ENCODE measurements at places on chromosomes 5 and 9.
A peak's percentile ranks its signal among the peaks of the same experiment; 100 is the strongest.

DNA sequence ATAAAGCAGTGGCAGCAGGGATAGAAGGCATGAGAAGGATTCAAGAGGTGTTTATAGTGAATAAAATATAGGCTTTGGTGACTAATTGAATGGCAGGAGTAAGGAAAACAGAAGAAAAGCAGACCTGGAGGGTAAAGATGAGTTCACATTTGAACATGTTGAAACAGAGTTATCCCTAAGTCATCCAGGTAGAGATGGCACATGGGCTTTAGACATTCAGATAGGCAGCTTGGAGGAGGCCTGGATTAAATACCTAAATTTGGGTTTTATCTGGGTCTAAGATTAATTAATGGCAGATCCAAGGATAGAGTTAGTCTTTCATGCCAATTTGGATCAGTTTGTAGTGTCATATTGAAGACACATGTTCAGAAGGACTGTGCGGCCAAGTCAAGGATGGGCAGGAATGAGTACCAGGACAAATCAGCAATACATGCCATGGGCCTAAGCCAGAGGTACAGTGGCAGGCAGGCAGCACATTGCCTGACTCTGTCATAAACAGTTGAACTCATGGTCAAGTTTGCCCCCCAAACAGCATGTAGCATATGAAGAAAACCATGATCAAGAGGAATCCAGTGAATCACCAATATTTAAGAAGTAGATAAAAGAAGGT is 115.5 kb upstream of the SLC12A2 start:
- no peak for DNase-seq

GRCh38 chr9:35367451-35367850 is 122.5 kb upstream of the RUSC2 start:
- DNase-seq: no peak

GRCh38 chr9:112076814-112077213 is 98.3 kb downstream of the SUSD1 start:
- no peak for DNase-seq

- peak; percentile 74 for DNase-seq
Observed at GRCh38 chr5:157222506-157223230, 42.0 kb downstream of the ITK start.

DNA sequence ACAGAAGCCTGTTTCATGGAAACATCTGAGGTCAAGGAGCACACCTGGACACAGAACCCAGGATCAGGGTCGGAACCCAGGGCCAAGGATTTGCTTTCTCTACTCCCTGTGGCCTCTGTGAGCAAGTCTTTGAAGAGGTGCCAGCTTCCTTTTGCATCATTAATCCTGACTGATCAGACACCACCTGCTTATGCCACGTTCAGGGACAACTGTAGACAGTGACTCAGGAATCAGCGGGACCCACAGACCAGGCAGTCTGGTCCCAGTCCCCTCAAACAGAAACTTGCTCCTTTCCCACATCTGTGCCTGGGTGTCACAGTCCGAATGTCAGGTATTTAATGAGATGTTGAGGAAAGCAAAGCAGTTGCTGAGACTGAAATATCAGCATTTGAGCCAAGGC is 154.8 kb downstream of the SGCD start:
- DNase-seq: no peak

DNA sequence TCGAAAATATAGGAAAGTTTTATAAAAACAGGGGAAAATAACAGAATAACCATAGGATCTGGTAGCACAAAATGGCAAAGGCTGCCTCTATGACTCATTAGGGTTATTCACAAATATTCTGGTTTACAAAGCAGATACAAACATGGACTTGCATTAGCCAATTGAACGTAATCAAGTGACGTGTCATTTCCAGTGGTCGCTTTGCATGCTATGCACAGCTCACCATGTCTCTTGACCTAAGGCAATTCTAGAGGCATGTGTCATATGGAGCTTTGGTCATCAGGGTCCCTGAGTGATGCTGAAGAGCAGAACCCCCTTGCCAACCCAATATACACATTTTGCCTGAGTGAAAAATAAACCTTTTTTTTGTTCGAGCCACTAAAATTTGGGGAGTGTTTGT is 158.8 kb downstream of the TMEM161B start:
- no peak for DNase-seq

DNA sequence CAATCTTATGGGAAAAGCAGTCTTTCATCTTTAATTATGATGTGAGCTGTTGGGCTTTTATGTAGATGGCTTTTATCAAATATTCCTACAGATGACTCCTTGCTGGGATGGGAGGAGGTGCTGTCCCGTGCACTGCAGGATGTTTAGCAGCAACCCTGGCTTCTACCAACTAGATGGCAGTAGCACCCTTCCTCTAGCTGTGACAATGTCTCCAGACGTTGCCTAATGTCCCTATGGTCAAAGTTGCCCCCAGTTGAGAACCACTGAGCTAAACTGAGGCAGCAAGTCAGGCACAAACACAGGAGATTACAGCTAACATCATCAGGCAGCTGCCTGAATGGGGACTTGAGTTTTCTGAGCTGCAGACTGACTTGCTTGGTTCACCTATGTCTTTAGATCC is 401.9 kb upstream of the PDE4D start:
- no peak for DNase-seq

DNA sequence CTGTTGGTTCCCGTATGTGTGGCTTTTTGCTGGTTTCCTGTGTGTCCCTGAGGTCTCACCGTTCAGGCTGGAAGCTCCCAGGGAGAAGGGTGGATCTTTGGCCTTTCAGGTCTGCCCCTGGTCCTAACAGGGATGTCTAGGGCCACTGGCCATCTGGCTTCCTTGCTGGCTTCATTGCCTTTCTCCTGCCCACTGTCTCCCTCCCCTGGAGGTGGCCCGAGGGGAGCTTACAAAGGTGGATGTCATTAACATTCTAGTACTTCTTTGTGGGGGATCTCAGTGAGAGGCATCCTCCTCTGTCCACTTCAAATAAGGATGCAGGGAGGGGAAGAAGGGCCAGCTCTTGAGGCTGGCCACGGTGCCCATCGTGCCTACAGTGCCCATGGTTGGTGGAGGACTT is 35.2 kb downstream of the HMCN2 start:
- DNase-seq: no peak
